ENCODE measurements at places on chromosomes 7 and 10.

GRCh38 chr10:109411917-109412316 lies 511.4 kb downstream of the XPNPEP1 start:
- no peak for DNase-seq

DNA sequence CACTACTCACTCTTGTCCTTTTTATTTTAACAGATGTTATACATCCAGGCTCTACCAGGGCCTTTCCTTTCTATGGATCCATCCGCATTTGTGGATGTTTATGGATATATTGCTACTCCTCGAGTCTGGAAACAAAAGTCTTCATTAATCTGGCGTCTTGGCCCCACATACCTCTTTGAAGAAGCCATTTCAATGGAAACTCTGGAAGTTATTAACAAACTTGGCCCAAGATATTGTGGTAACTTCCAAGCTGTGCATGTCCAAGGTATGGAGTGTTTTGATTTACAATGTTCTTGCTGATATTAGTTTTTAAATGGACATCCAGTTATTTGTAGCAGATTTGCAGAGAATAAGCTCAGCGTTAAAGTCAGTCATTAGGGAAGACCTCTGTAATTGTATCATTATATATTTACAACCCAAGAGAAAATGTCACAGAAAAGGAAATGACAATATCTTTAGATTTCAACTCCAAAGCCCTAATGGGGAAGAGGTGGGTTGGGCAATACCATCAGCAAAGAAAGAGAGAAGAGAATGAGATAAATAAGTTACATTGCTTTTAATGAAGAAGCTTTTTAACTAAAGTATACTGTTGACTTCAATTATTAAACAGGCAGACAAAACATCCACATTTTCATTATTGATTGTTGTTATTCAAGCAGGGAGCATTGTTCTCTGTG lies 102.1 kb downstream of the WDFY4 start:
- DNase-seq: no peak

DNA sequence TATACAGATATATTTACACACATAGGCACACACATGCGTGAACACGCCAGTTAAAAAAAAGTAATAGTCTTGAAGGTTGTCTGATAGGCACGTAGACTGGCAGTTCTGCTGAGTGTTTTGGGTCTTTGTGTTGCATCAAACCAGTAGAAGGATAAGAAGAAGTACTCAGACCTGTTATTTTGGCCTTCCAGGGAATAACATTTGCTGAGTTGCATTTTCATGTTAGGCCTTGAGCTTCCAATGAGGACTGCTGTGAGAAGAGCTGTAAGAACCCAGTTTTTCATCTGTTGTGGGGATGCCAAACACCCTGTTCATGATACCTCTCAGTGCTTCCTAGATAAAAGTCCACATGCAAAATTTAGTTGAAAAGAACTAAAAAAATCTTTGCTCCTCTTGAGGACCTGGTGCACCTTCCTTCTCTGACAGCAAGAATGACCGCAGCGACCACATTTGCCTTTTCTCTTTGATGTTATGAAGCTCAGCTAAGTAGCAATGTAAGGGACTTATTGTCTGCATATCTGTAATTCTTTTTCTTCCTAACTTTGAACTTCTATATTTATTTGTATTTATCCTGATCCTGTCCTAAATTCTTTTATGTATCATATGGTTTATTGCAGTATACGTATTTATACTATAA lies 27.2 kb downstream of the HIPK2 start:
- DNase-seq: no peak

GRCh38 chr7:23470330-23471105 lies at the start of gene IGF2BP3:
TSS of gene IGF2BP3 (minus strand) at chr7:23470491. CDS start at chr7:23470110, 381 bp downstream.
- peak; percentile 94 for DNase-seq

GRCh38 chr10:33899578-33900531 lies 565.4 kb upstream of the NRP1 start:
- no peak for DNase-seq

- DNase-seq: no peak
Measured at GRCh38 chr10:29508554-29509244, 126.1 kb downstream of the SVIL start.

- DNase-seq: peak; percentile 38
Measured at GRCh38 chr7:108662783-108663362, 93.2 kb downstream of the DNAJB9 start.

GRCh38 chr7:121545418-121545817 lies 149.3 kb upstream of the FAM3C start:
- DNase-seq: no peak

- no peak for DNase-seq
Measured at GRCh38 chr7:3427957-3428356, 126.9 kb downstream of the SDK1 start.

GRCh38 chr7:32774541-32774951 lies 117.0 kb downstream of the KBTBD2 start:
- no peak for DNase-seq
